ENCODE measurements at places on chromosomes 7 and 10.

DNA sequence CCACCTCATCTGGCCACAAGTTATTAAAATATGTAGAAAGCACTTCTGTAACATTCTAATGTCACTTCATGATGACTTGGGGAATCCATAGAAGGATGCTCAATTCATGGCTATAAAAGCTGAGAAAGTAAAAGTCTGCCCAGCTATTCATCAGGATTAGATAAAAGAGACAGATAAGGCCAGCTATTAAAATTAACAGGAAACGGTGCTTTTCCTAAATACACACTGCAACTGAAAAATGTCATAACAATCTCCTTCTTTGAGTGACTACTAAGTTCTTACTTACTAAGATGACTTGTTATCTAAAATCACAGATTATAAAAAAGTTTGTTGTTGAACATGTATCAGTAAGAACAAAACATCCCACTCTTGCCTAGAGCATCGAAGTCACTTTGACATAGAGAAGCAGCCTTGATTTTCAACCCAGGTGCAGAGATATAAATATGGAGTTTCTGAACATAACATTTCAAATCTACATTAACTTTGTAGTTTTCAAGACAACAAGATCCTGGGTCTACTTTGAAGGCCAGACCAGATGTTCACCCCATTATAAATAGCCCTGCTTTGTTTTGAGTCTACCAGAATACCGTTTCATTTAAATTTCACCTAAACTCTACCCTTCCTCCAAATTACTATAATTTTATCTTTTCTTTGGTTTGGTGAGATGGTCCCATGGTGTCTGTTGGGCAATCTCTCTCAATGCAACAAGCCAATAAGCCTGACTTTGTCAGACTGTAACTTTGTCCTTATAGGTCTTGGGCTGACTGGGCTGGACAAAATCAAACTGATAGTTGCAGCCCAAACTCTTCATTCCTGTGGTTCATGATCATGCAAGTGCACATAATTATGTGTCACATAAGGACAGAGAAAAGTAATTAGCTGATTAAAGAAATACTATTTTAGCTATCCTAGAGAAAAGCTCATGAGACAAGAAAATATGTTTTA is 24.0 kb downstream of the HYCC1 start:
- DNase-seq: no peak

- no peak for DNase-seq
Measured at GRCh38 chr10:59212301-59212798, 35.9 kb downstream of the PHYHIPL start.

DNA sequence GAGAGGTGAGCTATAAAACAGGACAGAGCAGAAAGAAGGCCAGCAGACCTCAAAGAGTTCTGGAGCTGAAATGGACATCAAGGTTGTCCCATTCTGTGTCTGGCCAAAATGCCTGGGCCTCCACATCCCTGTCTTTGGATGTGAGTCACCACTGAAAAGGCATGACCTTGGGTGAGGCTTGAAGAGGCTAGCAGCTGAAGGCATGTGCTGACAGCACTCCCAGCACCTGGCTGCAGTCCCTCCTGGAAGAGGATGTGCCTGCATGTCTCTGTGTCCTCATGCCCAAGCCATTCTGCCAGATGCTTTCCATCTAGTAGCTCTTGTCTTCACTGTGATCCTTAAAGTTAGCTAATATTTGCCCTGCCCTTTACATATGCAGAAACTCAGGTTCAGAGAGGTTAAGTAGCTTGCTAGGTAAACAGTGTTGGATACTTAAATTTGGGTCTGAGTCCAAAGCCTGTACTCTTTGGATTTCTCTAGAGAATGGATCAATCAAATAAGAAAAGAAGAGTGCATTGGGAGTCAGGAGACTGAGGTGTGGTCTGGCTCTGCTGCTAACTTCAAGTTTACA is 35.8 kb downstream of the HECW1 start:
- no peak for DNase-seq

DNA sequence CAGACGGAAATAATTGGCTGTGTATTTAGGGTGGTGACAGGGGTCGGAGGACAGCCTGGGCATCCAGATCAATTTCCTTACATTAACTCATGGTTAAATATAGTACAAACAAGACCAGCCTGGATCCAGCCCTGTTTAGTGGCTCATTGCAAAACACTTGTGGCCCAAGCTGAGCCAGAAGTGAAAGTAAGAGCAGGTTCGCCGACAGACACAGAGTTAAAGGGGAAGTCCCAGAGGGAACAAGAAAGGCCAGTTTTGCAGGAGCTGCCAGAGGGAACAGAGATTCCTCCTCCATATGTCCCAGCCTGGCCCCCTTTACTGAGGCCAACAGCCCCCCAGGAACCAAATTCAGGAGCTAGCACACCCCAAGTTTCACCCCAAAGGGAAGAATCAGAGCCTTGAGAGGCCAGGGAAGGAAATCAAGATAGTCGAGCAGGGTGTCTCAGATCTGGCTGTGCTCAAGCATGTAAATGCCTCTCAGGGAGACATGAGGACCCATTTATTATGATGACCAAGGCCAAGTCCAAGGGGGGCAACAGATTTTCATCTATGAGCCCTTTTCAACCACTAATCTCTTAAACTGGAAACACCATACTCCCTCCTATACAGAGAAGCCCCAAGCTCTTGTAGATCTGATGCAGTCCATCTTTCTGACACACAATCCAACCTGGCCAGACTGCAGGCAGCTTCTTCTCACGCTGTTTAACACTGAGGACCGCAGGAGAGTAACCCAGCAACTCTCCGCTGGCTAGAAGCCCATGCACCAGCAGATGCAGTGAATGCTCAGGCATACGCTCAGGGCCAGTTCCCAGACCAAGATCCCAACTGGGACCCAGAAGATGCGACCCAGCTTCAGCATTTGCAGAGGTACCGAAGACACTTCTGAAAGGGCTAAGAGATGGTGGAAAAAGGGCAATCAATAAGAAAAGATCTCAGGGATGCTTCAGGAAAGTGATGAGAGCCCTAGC is 15.9 kb upstream of the ADCK2 start:
- no peak for DNase-seq

- no peak for DNase-seq
Measured at GRCh38 chr7:82172881-82173280, 270.7 kb downstream of the CACNA2D1 start.

DNA sequence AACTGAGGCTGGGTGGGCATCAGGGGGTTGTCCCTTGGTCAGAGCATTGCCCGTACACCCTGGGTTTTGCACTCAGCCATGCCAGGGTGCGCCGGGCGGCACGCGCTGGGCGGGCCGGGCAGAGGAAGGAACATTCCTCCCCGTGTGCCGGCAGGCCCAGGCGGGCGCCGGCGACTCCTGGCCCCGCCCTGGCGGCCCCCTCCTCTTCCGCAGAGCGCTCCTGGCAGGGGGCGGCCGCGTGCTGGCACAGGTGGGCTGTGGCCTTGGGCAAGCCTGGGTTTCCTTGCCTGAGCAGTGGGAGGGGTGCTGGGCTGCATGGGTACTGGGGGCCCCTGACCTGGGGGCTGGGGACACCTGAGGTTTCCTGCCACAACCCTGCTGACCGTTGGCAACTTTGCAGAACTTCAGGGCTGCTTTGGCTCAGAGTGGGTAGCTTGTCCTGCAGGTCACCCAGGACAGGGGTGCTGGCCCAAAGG is 3.9 kb downstream of the LFNG start:
- DNase-seq: no peak

- DNase-seq: no peak
Measured at GRCh38 chr7:158602905-158603772, 15.5 kb upstream of the PTPRN2 start.

- DNase-seq: no peak
Measured at GRCh38 chr7:132972745-132973144, 109.1 kb downstream of the CHCHD3 start.

DNA sequence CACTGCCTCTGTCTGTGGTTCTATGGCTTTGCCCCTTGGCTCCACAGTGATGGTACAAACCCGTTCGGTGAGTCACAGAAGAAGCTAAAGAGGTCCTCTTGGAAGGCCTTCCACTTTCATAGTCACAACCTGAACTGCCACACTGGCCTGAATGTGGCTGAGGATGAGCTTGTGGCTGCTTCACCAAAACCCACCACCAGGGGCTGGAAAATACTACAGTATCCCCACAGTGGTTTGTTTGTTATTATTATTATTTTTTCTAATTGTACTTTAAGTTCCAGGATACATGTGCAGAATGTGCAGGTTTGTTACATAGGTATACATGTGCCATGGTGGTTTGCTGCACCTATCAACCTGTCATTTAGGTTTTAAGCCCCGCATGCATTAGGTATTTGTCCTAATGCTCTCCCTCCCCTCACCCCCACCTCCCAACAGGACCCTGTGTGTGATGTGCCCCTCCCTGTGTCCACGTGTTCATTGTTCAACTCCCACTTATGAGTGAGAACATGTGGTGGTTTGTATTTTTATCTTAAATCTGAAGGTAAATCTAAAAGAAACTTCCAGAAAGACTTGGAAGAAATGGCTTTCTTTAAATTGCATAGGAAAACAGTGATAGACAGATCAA is 160.8 kb upstream of the NPSR1 start:
- DNase-seq: no peak

DNA sequence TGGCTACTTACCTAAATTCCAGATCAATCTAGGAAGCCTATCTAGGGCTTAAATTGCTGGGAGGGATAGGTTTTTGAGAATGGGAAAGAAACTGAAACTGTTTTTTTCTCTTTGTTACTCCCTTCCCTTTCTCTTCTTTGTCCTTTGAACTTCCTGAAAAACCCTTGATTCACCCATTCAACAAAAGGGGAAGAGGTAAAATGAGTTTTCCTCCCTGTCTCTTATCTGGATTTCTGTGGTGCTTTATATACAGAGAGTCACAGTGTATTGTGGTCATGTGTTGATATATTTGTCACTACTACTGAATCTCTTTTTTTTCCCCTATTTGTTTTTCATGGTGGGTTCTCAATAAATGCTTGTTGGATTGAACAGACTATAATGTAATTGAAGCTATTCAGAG is 19.8 kb upstream of the NUP205 start:
- DNase-seq: no peak

- DNase-seq: no peak
Measured at GRCh38 chr7:123773481-123773880, 24.7 kb upstream of the WASL start.

DNA sequence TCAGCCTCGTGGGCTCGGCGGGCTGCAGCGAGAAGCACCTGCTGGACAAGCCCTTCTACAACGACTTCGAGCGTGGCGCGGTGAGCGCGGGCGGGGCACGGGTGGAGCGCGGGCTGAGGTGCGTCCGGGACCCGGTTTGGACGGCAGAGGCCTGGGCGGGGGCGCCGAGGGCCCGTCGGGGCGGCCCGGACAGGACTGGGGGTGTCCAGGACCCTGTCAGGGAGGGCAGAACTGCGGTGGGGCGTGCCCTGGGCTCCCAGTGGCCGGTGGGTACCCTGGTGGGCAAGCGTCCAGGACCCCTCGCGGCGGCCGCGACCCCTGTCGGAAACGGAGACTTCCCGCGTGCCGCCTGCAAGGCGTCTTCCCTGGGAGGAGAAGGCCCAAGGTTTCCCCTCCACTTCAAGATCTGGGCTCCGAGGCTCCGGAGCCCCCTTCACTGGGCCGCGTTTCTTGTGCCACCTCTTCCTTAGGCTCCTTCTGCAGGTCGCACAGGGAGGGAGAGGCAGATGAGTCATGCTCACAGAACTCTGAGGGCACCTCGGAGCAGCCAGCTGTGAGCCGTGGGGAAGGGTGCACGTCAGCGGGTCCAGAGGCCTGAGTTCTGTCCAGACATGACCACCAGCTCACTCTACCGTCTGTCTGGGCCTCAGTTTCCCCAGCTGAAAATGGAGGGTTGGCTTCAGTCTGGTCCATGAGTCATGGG is 485 bp downstream of the ALOX5 start:
- no peak for DNase-seq

DNA sequence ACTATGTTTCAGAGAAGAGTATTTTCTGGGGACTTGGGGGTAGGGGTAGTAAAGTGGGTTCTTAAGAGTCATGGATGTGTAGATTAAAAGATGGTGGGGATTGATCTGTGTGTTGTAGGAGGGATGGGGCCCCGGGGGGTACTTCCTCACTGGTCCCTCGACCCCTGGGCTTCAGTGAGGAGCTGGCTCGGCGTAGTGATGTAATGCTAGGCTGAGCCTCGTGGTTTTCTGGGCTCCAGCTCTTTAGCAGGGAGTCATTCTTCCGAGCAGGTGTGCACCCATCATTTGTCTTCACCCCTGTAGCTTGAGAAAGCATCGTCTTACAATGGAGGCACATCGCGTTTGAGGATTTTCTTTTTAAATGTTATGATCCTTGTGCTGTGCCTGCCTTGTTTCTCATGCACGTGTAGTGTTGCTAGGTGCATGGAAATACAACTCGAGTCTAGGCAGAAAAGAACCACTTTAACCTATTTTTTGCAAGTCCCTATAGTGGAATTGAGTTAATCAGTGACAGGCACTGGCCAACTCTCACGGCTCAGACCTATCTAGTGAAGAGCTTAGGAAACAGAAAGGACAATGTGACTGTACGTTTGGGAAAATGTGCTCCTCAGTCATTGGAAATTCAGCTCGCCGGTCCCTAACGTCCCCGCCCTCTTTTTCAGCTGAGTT is 106.1 kb upstream of the BTBD16 start:
- no peak for DNase-seq

DNA sequence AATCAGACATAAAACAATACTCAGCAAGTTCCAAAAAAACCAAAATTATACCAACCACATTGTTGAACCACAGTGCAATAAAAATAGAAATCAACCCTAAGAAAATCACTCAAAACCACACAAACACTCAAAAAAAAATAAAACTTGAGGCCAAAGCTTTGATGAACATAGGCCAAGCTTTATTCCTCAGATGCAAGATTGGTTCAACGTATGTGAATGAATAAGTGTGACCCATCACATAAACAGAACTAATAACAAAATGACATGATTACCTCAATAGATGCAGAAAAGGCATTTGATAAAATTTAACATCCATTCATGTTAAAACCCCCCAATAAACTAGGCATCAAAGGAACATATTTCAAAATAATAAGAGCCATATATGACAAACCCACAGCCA is 506.1 kb upstream of the FZD8 start:
- no peak for DNase-seq

- no peak for DNase-seq
Measured at GRCh38 chr10:106619346-106619745, 545.2 kb downstream of the SORCS1 start.

DNA sequence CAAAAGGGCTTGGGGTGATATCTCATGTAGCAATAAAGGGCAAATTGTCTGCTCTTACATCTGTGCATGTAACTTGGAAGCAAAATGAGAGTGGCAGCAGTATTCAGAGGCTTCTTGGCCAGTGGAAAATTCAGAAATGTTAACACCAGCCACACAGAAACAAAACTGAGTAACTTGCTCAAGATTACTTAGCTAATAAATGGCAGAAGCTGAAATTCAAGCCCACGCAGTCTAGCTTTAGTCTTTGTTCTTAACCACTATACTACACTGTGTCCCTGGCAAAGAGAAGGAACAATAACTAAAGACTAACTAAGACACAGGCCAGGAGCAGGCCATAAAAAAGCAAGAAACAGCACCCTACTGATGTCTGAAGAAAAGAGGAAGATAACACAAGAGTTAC is 185.9 kb upstream of the ASAH2 start:
- no peak for DNase-seq

GRCh38 chr10:77451886-77452285 is 185.7 kb downstream of the KCNMA1 start:
- no peak for DNase-seq

- no peak for DNase-seq
Measured at GRCh38 chr7:131540491-131541162, 15.8 kb downstream of the PODXL start.

GRCh38 chr10:43350156-43350555 is 21.3 kb upstream of the FXYD4 start:
- DNase-seq: no peak

Measured in activated CD4-positive, CD25-positive, alpha-beta regulatory T cell (primary cell).